ENCODE measurements at places on chromosomes 7 and 10. TPM values are rescaled to one million over a fixed set of nuclear protein-coding genes. Genes with fewer than 3 reads are reported as not detected.
A peak's percentile ranks its signal among the peaks of the same experiment; 100 is the strongest.

MBL2 gene
- not detected for total RNA-seq

PTF1A gene
- not detected for total RNA-seq

PLEKHA8 gene
- total RNA-seq: 13.5 TPM

OR2A12 gene
- total RNA-seq: not detected

- DNase-seq: no peak
These were observed 34.1 kb downstream of the SEM1 start for GRCh38 chr7:96675548-96675947.

DNA sequence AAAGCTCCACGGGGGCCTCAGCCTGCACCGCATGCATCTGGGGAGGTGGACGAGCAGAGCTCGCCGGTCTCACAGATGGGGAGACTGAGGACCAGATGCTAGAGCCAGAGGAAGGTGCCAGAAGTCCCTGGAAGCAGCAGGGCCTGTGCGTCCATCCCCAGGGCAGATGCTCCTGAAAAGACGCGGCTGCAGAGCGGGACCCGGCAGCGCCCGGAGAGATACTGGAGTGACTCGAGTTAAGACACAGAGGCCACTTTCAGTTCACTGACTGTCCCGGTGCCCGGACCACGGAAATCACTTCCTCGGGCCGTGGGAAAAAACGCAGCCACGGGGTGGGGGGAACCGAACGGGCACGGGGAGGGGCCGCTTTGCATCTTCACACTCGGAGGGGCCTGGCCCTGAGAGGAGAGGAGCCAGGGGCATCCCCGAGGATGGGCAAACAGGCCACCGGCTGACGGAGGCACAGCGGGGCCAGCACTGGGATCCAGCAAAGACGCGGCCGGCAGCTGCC lies 85.4 kb downstream of the FOXL3 start:
- peak; percentile 69 for DNase-seq

GRCh38 chr7:36961097-36961496 lies 236.8 kb upstream of the AOAH start:
- DNase-seq: no peak

GRCh38 chr10:29248158-29248557 lies 40.7 kb upstream of the LYZL1 start:
- no peak for DNase-seq

DNA sequence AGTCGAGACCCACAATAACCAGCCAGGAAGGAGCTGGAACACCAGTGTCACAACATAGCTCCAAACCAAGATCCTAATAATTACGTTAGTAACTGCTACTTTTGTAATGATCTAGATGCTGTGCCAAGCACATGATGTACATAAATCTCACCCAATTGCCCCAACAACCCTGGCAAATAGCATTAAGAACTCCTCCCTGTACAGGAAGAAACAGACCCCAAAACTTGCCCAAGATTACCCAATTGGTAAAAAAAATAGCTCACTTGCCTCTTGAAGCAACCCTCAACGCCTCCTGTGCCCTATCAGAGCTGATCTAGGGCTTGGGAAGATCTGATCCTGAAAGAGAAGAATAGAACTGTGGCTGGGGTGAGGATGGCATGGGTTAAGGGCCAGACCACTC lies 628.7 kb upstream of the AUTS2 start:
- no peak for DNase-seq
